ENCODE measurements at places on chromosomes 5 and 9.

- DNase-seq, result no peak
Measured at GRCh38 chr5:132549576-132549975, 6.3 kb upstream of the IL5 start.

DNA sequence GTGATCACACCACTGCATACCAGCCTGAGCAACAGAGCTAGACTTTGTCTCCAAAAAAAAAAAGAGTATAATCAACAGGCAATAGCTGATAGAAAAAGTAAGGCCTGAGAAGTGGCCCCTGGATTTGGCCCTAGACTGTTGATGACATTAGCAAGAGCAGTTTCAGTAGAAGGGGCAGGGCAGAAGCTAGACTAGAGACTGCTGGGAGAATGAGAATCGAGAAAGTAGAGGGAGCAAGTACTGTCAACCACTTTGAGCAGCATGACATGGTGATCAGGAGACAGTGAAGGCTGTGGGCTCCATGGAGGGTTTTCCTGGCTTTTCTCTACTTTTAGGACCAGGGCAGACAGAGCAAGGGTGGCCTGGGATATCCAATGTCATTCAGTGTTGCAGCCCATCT is 34.9 kb upstream of the B4GALT1 start:
- no peak for DNase-seq

DNA sequence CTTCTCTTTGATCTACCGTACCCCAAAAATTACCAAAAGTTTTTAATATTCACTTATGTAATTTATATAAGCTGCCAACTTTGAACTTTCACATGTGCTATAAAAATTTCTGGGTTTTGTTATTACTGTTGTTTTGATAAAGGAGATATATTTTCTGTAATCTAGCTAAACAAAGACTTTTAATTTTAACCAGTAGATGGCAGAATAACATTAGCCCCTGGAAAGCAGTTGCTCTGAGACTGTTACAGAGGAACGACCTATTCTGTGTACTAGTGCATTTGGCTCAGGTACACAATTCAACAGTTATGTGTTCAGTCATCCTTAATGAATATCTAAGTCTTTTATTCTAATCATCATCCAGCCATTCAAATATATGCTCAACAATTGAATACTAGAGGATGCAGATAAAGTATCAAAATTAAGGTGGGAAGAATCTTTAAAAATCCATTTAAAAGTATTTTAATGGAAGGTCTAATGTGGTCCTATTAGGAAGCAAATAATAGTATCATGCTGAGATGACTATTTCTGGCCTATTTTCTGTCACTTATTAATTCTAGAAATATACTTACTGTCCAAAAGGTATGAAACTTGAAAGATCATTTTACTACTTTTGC is 8.6 kb downstream of the KLHL9 start:
- DNase-seq, result no peak

- DNase-seq, result no peak
Measured at GRCh38 chr5:137545956-137546355, 46.8 kb upstream of the SPOCK1 start.

GRCh38 chr9:109781086-109781485 is 1.1 kb downstream of the PALM2AKAP2 start:
- DNase-seq, result no peak

GRCh38 chr9:89716559-89716958 is 111.7 kb downstream of the GADD45G start:
- no peak for DNase-seq

Data from SHP77 (cell line).